ENCODE measurements at places on chromosomes 3 and 15.

DNA sequence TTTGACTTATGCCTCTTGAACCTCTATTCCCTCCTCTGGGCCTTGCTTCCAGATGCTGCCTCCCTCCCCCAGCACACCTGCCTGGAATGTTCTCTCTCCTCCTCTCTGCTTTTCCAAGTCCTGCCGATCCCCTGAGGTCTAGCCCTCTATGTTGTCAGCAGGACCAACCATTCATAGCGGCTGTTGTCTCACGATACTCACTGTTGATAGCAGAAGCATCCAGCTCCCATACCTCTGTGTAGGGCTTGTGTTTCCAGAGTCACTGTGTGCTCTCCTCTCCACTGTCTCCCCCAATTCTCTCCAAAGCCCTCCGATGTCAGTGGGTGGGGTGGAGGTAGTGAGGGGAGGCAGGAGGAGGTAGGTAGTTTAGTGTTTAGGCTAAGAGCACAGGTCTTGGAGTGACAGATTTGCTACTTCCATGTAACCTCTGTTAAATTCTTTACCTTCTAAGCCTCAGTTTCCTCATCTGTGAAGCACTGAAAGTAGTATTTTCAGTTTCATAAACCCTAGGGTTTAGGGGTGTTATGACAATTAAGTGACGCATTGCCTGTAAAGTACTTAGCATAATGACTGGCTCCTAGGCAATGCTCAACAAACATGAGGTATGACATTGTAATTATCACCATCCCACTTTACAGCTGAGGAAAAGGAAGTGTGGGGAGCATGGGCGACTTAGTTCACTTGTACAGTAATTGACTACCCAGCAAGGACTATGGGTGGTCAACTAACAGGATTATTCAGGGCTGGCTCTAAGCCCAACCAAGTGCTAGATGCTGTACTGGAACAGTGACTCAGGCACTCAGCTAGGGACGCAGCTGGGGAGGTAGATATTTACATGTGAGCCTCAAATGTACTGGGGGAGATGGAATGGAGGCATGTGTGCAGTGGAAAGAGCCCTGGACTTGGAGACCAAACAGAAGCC lies 122.8 kb downstream of the CACNA1D start:
- no peak for DNase-seq

GRCh38 chr3:171393032-171393744 lies 67.0 kb downstream of the TNIK start:
- no peak for DNase-seq

- peak; percentile 11 for DNase-seq
These were observed 35.3 kb upstream of the SEMA4B start for GRCh38 chr15:90165659-90166489.

DNA sequence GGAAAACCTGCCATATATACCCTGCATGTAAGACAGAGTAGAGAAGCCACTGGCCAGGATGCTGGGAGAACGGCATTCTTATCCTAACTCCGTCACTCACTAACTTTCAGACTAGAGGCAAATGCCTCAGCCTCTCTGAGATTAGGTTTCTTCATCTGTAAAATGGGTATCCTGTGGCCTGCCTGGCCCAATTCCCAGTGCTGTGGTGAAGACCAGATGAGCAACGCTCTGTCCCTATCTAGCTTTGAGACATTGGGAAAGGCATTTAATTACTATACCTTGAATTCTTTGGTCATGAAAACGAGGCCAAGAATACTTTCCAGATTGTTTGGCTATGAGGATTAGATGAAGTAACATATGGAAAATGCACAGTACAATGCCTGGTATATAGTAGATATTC lies 35.9 kb downstream of the CEMIP start:
- no peak for DNase-seq

GRCh38 chr15:63564093-63564492 lies 33.1 kb upstream of the FBXL22 start:
- DNase-seq, result no peak

- DNase-seq, result no peak
These were observed 329.8 kb downstream of the THSD4 start for GRCh38 chr15:71444866-71445590.

- no peak for DNase-seq
These were observed 157.2 kb downstream of the CADPS start for GRCh38 chr3:62718011-62718410.

GRCh38 chr3:188034989-188035388 lies 119.0 kb upstream of the LPP start:
- no peak for DNase-seq

- no peak for DNase-seq
These were observed 94.3 kb upstream of the AADACL2 start for GRCh38 chr3:151639418-151639740.

DNA sequence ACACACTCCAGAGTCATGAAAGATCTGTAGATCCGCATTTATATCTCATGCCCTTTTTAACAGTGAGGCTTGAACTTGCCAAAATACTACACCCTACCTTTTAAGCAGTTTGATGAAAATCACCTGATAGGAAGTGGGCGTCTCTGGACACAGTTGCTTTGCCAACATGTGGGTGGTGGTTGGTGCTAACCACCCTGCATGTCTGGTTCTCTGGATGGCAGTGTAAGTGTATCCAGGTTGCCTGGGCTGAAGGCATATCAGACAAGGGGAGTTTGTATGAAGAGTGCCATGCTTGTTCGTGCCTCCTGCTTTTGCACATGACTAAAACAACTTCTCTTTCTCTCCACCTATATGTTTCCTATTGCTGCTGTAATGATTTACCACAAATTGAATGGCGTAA lies 159.6 kb downstream of the GHSR start:
- DNase-seq, result no peak

DNA sequence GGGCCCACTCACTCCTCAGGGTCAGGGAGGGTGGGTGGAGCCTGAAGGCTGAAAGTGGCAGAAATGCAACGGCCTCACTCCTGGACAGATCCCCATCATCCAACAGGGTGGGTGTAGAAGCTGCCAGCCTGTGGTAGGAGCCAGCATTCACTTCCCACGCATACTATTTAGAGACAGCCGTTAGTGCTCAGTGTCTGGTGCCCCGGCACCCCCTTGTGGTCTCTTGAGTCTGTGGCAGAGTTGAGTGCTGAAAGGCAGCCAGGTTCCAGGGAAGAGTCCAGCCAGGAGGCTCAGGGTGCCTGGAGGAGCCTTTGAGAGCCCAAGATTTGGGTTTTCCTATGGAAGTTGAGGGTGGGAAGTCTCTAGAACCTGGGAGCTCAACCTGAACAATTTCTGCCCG lies 2.1 kb upstream of the GNAT1 start:
- no peak for DNase-seq

GRCh38 chr3:72101494-72101893 lies 316.5 kb upstream of the PROK2 start:
- no peak for DNase-seq

DNA sequence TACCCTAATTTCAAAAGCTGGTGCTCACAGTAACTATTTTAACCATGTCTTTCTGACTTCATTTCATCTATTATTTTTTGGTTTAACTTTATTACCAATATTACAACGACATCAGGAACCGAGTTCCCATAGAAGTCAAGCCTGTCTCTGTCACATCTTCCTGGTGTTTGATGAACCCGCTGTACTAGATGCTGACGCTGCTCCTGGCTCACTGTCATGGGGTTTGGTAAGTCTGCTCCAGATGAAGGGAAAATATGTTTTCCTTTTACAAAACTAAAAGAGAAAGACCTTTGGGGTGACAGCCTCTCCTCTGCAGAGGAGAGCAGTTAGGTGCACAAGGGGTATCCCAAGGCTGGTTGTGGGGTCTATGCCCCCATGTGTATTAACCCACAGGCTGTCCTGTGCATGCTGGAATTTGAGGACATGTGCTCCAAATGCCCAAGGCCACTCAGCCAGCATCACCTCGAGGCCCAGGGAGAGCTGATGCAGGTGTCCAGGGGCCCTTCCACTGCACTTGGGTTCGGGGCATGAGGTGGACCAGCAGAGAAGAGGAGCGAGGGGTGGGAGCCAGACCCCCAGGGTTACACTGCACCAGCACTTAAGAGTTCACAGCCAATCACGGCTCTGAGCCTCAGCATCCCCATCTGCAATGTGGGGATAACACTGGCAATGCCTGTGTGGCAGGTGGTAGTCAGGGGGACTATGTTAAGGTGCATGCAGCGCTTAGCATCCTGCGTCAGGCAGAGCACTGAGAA lies 62.2 kb downstream of the ATP10A start:
- DNase-seq, result no peak

GRCh38 chr15:74293021-74293810 lies 57.1 kb downstream of the CCDC33 start:
- no peak for DNase-seq

GRCh38 chr15:60916032-60916678 lies 312.9 kb downstream of the RORA start:
- DNase-seq, result no peak

DNA sequence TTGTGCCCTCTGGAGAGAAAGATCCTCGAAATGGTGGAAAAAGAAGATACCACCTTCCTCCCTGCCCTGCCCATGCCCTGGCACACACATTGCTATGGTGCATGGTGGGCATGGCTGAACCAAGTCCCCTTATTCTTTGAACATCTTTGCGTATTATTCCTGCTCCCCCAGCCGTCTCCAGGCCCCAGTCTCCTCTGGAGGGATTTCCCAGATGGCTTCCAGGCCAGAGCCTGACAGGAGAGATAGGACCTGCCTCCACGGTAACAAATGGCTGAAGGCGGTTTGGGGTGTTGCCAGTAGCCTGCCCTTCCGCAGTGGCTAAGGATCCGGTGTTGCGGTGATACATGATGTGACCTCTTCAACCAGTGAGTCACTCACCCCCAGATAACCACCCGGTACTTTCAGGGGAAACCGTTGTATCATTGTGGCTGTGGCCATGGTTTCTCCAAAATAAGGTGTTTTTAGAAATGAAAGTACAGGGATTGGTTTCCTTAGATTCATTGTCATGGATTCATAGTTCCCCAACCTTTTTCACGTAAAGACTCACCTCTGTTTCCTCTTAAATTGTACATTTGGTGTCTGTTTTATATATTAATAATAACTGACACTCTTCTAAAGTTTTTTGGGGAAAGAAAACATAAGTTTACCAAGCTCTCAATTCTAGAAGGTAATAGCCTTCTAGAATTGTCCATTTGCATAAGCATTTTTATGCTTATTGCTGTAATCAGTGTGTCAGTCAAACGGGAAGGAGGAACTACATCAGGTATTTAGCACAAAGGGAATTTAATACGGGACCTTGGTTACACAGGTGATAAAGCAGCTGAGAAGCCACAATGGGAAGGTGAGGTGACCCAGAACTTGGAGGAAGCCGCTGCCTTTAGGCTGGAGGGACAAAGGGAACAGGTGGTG lies 25.9 kb downstream of the SMAD3 start:
- DNase-seq, result no peak

- no peak for DNase-seq
These were observed 33.0 kb downstream of the ARID3B start for GRCh38 chr15:74573987-74574386.

DNA sequence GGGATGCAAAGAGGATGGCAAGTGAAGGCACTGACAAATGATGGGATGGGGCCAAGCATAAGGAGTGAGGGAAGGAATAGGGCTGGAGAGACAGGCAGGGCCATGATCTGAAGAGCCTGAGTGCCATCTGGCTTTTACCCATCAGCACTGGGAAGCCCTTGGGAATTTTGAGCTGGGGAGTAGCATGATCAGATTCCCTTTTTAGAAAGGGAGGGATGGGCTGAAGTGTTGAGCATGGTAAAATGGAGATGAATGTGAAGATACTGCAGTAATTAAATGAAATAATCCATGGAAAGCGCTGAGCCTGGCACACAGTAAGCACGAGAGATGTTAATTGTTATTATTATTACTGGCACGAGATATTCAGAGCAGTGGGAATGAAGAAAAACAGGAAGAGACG lies 9.9 kb downstream of the RBP1 start:
- no peak for DNase-seq

- no peak for DNase-seq
These were observed 2.3 kb upstream of the VPS18 start for GRCh38 chr15:40891810-40892446.

GRCh38 chr3:184186184-184186901 lies at the start of gene ABCF3:
TSS of gene ABCF3 (plus strand) at chr3:184186199. CDS start at chr3:184186208, 9 bp downstream.
- DNase-seq, result no peak

DNA sequence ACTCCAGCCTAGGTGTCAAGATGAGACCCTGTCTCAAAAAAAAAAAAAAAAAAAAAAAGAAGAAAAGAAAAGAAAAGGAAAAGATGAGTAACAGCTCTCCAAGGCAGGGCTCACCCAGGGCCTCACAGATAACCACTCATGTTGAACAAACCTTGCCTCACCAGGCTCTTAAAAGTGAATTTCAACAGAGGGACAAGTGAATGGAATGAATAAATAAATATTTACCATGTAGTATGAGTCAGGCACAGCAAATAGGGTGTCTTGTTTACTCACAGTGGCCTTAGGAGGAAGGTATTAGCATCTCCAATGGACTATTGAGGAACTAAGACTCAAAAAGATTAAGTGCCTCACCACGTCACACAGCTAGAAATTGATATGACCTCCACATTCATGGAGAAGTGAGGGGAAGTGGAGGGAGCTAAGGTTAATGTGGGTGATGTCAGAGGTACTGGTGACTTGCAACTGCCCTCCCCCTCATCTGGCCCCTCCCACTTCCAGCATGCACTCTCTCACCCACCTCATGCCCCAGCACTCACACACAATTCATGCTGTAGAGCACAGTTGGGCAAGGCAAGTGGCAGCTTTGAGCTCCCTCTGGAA lies 255.5 kb downstream of the UACA start:
- no peak for DNase-seq

DNA sequence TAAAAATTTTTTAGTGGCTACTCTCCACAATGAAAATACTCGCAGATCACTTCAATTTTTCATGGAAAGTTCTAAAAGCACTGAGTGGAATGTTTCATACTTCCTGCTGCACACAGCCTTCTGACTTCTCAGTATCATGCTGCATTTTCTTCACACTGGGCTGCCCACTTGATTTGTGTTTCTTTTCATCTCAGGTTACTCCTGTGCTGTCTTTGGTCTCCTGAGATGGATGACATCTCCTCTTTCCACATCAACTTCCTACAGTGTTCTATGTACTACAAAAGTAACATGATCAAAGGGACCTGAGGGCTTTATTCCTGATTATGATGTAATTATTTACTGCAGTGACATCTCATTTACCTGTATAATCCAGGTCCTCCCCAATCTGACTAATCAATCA lies 927.7 kb downstream of the ROBO2 start:
- no peak for DNase-seq

DNA sequence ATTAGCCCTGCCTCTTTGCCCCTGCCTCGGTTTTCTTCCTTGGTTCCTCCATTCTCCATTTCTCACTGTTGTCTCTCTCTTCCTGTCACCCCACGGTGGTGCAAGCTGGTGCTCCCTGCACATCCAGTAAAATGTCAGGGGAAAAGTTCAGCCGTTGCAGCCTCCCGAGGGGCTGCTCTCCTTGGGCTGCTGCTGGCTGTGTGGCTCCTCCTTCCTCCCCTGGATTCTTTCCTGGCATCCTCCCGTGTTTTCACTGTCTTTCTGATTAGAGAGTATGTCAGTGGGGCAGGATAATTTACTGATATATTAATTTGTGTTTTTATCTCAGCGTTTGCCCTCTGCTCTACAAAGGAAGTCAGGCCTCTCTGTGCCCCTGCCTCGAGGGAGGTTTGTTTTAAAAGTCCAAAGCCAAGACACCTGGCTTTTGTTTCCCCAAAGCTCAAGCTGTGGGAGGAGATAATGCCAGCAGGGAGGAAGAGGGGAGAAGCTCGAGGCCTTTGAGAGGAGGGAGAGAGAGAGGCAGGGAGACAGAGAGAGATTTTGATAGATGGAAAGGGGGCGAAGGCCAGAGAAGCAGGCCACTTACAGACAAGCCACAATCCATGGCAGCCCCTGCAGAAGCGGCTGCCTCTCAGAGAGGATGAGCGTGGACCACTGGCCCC lies 150.3 kb upstream of the NR2F2 start:
- no peak for DNase-seq
